Activated CD8-positive, alpha-beta memory T cell treated with anti-CD3 and anti-CD28 coated beads for 4 hours (primary cell): ENCODE measurements at places on chromosomes 3 and 15.

DNA sequence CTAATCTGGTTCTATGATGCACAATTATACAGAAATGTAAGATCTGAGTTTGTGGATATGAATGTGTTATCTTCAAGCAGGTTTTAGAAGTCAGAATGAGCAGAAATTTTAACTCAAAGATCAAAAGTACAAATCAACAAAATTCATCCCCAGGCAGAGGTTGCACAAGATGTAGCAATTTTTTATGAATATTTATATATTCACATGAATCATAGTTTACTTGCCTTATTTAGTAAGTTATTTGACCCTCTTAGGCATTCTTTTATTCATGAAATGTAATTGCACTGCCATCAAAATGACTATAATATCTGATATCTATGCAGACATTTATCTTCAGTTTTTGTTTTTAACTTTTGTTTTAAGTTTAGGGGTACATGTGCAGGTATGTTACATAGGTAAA lies 103.1 kb upstream of the DAZL start:
- no peak for DNase-seq

DNA sequence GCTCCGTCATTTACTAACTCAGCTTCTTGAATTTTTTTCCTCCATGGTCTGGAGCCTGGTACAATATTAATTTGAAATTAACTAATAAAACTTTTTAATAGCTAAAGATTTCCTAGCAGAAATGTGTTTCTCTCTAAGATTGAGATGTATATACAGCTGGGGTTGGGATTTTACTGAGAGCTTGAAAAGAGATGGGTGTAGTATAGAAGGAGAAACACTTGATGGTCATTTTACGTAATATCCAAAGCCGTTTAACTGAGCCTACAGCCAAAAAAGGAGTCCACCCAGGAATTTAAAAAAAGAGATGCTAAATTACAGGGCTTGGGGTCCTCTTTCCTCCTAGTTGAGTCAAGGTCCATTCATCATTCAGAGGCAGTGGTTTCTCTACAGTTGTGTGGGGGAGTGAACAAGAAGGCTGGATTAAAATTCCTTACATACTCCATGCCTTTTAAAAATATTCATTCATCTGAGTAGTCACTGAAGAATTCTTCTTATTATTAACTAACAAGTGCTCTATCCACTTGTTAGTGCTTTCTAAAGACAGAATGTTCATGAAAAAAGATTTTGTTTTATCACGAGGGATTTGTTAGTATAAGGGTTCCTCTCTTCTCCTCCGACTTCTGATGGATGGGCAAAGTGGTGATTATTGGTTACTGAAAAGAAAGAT lies 255.3 kb upstream of the IL12A start:
- DNase-seq: no peak

DNA sequence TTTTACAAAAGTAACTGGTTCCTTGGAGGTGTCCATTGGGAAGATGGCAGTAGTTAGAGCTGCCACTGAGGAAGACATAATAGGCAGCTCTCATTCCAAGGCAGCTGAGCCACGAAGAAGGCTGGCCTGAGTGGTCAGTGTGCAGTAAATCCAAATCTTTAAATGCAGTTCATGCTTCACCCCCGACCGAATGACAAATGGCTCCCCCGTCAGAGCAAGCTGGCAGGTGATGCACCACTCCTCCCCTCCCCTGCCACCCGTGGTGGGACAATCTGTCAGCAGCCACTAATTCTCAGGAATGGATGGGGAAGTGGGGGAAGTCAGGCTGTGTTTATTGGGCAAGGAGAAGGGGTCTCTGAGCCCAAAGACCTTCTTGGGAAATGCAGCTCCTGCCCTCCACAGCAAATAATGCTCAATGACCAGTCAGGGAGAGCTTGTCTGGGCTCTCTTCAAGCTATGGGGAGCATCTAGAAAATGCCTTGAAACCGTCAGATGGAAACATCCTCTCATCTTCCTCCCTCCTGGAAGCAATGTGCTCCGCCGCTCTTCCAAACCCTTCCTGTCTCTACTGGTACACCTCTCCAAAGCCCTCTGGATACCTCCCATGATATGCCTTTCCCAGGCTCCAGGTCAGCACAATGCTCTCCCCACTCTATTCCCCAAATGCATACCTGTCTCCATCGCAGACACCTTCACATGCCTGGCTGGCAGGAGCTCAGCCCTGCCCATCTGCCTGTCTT lies 65.4 kb downstream of the LIPC start:
- no peak for DNase-seq

DNA sequence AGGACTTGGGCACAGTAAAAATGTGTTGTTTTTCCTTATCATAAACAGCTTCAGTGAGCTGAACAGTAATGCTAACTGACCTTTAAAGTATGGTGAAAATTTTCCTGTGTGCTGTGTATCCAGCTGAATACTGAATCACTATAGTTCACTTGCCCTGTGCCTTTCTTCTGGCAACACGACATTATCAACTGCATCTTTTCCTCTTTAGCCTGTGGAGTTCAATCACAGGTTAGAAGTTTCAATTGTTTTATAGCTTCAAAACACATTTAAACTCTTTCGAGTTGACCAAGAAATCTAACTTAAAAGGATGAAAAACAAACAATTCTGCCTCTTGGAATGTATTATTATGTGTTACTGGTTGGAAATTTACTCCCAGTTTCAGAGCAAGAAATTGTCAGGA lies 1120.7 kb upstream of the ALCAM start:
- no peak for DNase-seq

DNA sequence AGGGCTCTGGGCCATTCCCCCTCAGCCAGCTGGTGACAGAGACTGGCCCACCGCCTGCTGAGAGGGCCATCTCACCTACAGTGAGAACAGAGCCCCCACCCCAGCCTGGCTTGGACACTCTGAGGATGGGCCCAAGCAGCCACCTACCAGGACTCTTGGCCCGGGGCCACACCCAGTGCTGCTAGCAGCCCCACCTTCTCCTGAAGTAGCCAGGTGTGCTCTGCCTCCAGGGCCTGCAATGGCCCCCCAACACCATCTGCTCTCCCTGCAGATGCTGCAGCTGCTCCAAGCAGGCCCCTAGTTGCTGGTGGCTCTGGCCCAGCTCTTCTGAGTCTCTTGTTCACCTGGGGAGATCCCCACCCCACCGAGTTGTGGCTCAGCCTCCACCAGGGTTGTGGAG lies 6.8 kb upstream of the CLK3 start:
- no peak for DNase-seq

- DNase-seq: no peak
Measured at GRCh38 chr15:78358102-78358870, 18.1 kb downstream of the CRABP1 start.
